Stimulated activated CD8-positive, alpha-beta memory T cell treated with anti-CD3 and anti-CD28 coated beads, Interleukin-15, amount 100 ng/mL, for 24 hours (primary cell): ENCODE measurements at places on chromosomes 4 and X.

- no peak for DNase-seq
These were observed 157.8 kb downstream of the RELL1 start for GRCh38 chr4:37528166-37528885.

DNA sequence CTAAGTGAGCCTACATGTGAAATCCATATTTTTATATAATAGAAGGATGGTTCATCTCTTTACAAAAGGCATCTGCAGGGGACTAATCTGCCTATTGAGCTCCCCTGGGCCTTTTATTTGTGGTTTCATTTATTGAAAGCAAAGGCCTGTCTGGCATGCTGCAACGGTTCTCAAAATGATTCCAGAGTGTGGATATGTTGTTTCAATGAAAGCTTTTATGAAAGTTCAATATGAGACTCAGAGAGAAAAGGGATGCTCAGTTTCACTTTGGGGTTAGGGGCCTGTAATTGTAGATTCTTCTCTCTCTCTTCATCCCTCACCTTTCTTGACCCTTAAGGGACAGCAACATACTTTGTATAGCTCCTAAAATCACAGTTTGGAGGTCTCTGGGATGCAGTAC, 204.2 kb upstream of the CASK start:
- DNase-seq, result no peak

GRCh38 chr4:2412534-2412884, 5.9 kb downstream of the ZFYVE28 start:
- DNase-seq, result no peak

GRCh38 chr4:5460106-5460801, 248.1 kb downstream of the EVC2 start:
- no peak for DNase-seq

GRCh38 chrX:133448512-133449076, 33.3 kb upstream of the GPC4 start:
- no peak for DNase-seq

DNA sequence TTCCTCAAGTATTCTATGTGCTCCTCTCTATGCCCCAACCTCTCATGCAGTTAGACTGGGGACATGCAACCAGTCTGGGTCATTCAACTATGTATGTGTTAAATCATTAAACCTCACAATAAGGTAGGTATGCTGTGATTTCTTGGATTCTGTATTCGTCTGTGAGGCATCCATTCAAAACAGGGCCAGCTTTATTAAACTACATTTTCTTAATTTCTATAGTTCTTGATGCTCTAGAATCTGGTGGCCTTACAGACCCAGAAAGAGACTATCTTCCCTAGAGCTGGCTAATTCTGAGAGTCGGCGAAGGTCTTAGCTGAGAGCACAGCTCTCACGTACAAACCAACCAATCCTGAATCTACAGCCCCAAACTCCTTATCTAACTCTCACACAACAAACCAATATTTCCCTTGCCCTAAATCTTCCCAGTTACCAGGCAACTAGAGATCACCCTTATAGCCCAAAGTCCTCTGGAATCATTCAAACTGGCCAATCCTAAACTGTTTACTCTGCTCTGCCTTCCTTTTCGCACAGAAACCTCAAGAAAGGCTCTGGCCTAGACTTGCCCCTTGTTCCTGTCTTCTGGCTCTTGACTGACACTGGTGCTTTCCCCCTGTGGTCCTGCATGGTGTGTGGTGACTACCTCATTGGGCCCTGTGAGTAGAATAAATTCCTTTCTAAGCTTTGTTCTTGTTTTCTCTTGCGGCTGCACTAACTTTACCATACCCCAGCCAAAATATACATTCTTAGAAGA, 203.5 kb upstream of the TET2 start:
- DNase-seq, result no peak
